Fibroblast of mammary gland (primary cell): ENCODE measurements at places on chromosomes 16 and 17.

DNA sequence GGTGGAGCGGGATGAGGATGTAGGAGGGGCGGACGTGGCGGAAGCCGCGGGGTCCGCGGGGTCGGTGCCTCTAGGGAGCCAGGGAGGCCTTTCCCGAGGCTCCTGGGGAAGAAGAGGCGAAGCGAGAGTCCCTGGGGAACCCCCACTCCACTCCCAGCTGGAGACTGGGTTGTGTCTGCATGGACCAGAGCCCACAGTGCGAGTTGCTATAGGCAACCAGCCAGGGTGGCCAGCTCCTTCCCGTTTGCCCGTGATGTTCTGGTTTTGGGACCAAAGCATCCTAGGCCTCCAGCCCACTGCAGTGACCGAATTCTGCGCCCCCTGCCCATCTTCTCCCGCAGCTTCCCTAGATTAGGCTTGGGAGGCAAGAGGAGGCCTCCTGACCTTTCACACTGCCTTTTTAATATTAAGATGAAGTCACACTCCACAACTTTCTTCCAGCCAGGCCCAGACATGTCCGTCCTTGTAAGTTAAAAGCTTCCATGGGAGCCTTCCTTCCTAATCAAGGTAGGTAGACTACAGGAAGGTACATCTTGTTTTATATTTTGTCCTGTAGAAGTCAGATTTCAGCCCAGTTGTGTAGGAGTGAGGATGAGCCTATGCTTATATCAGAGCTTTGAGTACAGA lies 469 bp downstream of the AMZ2 start:
- peak; percentile 65 for DNase-seq

GRCh38 chr17:74592087-74592990 lies at the start of gene CD300LD:
Gene CD300LD (minus strand): TSS chr17:74592283. CDS start chr17:74592202, 81 bp downstream.
- peak; percentile 60 for DNase-seq

DNA sequence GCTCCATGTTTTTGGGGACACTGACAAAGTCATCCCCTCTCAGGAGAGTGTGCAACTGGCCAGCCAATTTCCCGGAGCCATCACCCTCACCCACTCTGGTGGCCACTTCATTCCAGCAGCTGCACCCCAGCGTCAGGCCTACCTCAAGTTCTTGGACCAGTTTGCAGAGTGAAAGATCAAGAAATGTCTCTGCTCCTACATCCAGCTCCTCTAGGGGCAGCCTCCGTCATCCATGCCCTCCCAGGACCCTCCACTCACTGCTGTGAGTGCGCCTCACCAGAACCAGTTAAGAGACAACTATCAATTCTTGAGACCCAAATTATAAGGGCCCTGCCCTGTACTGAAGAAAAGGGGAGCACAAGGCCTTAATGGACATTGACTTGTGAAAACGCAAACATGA lies 1.1 kb downstream of the OVCA2 start:
- no peak for DNase-seq

DNA sequence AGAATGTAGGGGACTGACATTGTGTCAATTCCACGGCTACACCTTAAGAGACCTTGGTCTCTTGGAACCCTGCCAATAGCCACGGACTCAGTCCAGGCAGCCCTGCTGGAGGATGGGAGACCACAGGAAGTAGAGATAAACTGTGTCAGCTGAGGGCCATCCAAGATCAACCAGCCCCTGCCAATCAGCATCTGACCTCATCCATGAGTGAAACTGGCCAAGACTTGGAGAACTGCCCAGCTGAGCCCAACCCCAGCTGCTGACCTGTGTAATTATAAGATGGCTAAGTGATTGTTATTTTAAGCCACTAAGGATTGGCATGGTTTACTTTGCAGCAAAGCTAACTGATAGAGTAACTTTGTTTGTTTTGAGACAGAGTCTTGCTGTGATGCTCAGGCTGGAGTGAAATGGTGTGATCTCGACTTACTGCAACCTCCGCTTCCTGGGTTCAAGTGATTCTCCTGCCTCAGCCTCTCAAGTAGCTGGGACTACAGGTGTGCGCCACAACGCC lies 13.3 kb upstream of the YWHAE start:
- peak; percentile 94 for DNase-seq

GRCh38 chr16:70378869-70379493 lies 32.3 kb downstream of the DDX19A start:
- no peak for DNase-seq

DNA sequence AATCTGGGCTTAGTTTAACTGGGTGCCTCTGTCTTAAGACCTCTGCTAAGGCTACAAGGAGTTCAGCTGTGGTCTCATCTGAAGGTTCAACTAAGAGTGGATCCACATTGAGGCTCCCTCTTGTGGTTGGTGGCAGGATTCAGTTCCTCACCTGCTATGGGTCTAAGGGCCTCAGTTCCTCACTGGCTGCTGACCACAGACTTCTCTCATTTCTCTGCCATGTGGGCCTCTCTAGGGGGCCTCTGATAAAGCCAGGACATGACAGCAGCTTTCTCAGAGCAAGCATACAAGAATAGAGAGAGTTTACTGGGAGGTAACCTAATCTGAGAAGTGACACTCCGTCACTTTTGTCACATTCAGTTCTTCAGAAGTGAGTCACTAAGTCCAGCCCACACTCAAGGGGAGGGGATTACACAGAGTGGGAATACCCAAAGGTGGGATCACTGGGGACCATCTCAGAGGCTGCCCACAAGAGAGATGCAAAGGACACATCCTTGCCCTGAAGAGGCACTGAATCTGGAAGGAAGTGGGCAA lies 19.2 kb upstream of the ABAT start:
- peak; percentile 40 for DNase-seq

DNA sequence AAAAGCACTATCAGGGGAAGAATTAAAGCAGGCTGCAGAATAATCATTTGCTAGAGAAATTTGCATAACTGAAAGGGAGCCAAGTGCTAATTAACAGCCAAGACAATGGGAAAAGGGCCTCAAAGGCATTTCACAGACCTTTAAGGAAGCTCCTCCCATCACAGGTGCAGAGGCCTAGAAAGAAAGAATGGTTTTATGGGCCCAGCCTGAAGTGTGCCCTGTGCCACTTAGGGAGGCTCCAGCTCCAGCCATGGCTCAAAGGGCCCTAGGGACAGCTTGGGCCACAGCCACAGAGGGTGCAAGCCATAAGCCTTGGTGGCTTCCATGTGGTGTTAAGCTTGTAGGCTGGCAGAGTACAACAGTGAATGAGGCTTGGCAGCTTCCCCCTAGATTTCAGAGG lies 50.1 kb downstream of the RNF112 start:
- DNase-seq = no peak

- DNase-seq = peak; percentile 9
Measured at GRCh38 chr16:50657241-50657640, 23.9 kb downstream of the SNX20 start.

- no peak for DNase-seq
Measured at GRCh38 chr16:17372386-17372785, 98.4 kb downstream of the XYLT1 start.

GRCh38 chr16:1746693-1747195 lies 24.6 kb downstream of the NME3 start:
- no peak for DNase-seq

DNA sequence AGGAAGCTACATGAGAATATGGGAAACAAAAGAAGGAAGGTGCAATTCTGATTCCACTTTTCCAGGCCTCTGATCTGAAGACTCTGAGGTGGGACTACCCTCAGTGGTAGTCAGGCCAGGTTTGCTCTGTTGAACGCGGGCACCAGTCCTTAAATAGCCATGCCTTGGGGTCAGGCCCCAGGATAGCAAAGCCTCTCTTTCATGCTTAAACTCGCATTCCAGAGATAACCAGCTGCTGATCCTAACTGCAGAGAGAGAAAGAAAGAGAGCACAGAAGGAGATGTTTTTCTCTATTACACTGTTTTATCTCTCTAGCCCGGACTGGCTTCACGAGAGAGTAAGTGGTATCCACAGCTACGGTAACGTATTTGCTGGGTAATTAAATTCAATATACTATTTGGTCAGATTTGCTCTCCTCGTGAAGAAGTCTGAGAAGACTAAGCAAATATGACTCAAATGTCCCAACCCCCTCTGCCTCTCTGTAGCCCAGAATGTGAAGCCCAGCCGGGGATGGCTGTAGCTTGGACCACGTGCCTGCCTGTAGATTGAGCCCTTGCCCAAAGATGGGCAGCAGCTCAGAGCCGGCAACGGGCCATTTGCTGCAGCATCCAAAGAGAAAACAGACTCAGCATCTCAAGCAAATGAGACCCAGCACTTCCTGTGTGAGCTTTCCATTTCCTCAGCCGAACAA lies 122.2 kb downstream of the SMG6 start:
- DNase-seq = peak; percentile 94

- DNase-seq = no peak
Measured at GRCh38 chr17:67982034-67982640, 14.1 kb downstream of the C17orf58 start.

DNA sequence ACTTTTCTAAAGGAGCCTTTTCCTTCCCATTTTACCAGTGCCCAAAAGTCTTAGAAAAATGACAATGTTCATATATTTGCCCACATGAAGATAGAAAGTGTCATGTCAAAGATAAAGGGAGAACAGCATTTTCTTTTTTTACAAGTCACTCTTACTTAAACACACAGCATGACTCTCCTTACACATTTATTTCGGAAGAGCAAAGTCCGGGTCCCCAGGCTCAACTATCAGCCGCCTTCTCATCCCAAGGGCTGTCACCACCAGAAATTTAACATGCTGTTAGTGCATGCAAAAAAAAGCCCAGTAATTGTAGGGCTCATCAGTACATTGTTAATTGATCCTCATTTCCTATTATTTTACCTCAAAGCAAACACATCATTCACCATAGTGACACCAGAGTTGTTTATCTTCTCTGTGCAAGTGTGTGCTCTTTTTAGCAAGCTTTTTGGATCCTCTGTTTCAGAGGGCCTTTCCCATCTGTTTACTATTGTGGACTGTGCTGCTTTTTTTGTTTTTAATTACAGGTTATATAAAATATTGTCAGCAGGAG lies 560.3 kb downstream of the WWOX start:
- no peak for DNase-seq

DNA sequence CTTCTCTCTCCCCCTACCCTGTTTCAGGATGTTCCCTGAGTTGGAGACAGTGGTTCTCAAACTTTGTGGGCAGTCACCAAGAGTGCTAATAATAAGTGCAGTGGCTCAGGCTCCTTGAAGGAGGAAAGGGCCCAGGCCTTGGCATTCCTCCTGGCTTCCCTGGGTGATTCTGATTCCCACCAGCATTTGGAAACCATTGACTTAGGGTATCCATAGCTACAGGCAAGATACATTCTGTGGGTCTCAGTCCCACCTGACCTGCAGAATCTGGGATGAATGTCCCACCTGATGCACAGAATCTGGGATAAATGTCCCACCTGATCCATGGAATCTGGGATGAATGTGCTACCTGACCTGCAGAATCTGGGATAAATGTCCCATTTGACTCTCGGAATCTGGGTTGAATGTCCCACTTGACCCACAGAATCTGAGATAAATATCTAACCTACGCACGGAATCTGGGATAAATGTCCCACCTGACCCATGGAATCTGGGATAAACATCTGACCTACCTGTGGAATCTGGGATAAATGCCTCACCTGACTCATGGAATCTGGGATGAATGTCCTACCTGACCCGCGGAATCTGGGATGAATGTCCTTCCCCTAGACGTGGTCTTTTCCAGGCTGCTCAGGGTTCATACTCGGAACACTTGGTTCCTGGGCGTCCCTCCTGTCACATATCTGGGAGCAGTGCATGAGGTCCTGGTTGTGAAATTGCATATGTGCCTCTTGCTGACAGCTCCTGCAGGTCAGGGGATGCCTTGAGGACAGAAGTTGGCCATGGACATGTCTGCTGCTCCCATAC lies 136.7 kb upstream of the HS3ST2 start:
- no peak for DNase-seq

GRCh38 chr17:12977008-12977751 lies 40.6 kb downstream of the ELAC2 start:
- peak; percentile 34 for DNase-seq

DNA sequence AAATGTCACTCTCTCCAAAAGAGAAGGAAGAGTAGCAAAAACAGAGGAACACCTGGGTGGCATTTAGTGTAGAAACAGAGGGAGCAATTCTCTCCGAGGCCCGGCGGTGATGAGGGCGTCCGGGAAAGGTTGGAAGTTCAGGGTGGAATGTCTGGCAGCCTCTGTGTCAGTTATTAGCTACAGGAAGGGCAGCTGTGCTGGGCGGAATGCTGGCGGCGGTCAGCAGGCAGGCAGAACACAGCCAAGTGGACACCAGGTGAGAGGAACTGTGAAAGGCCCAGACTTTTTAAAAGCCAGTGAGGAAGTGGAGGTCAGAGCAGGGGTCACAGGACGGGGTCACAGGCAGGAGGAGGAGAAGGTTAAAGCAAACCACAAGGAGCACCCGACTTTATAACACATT lies 238.1 kb downstream of the NTN1 start:
- DNase-seq = no peak

DNA sequence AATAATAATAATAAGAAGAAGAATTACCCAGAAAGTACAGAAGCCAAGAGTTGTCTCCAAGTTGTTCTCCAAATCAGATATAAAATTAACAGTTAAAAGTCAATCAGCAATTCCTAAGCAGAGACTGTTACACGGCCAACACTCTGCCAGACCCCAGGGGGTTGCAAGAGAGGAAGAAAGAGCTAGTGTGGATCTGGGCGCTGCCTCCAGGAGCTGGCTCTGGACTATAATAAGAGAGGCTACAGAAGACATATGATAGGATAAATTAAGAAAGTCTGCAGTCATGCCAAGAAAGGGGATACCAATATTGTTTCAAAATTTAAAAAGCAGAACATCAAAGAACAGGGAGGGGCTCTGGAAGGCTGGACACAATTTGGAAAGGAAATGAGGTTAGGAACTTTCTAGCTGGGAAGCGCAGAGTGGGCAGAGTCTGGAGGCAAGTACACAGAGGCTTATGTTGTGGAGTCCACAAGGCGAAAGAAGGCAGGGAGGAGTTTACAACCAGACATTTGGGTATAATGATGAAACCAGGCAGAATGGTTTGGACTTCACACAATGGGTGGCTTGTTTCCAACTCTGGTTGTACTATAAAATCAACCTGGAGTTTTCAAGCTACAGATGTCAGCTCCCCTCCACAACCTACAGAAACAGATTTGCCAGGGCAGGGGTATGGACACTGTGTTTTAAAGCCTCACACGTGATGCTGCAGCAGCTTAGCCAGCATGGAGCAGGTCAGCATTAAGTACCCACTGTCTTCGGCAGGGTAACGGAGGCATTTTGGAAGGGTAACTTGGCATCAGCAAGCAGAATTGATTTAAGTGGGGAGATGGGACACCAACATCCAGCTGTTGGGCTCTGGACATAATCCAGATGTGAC lies 49.4 kb downstream of the SLC39A11 start:
- peak; percentile 91 for DNase-seq

DNA sequence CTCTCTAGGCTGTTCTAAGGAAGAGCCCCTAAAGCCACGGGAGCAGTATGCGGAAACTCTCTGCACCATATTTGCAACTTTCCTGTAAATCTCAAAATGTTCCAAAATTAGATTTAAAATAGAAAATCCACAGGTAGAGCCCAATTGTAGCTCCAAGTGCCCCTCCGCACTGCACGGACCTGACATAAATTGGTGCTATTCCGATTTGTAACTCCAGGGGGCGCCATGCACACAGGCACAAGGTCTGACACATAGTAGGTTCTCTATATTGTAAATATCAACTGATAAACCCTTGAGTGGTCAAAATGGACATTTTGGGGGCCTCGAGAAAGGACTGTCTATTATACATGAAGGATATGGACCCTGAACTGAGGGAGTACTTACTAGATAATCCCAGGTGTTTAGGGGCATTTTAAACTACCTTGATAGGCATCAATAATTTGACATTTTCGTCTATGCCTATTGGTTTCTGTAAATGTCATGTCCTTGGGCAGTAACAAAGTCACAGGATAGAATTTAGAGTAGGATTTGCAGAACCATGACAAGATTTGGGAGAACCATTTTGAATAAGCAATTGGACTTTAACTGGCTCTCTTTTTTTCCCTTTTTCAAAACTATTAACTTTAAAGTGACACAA lies 36.6 kb upstream of the TMEM132E start:
- peak; percentile 14 for DNase-seq
